Activated T-helper 1 cell treated with Interleukin-2 at 50 U/mL for 16 hours (primary cell): ENCODE measurements at places on chromosomes 16 and 17.

GRCh38 chr17:64254755-64255154, 8.3 kb downstream of the TEX2 start:
- DNase-seq = no peak

DNA sequence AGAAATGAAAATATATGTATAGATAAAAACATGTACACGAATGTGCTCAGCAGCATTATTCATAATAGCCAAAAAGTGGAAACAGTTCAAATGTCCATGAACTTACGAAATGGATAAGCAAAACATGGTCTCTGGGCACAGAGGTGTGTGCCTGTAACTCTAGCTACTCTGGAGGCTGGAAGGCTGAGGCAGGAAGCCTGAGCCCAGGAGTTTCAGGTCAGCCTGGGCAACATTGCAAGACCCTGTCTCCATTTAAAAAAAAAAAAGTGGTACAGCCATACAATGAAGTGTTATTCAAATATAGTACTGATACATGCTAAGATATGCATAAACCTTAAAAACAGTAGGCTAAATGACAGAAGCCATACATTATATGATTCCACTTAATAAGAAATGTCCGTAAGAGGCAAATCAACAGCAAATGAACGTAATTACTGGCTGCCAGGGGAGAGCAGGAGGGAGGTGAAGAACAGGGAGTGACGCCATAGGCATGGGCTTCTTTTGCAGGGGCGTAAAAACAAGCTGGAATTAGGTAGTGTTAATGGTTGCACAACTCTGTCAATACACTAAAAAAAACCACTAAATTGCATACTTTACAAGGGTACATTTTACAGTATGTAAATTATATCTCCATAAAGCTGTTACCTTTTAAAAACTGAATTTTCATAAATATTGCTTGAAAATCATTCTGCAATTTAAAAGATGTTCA, 87.2 kb upstream of the PLEKHM1 start:
- no peak for DNase-seq

GRCh38 chr17:65028545-65028843, 28.0 kb downstream of the GNA13 start:
- DNase-seq = no peak

- DNase-seq = no peak
Measured at GRCh38 chr17:14827396-14827919, 437.7 kb downstream of the PMP22 start.

DNA sequence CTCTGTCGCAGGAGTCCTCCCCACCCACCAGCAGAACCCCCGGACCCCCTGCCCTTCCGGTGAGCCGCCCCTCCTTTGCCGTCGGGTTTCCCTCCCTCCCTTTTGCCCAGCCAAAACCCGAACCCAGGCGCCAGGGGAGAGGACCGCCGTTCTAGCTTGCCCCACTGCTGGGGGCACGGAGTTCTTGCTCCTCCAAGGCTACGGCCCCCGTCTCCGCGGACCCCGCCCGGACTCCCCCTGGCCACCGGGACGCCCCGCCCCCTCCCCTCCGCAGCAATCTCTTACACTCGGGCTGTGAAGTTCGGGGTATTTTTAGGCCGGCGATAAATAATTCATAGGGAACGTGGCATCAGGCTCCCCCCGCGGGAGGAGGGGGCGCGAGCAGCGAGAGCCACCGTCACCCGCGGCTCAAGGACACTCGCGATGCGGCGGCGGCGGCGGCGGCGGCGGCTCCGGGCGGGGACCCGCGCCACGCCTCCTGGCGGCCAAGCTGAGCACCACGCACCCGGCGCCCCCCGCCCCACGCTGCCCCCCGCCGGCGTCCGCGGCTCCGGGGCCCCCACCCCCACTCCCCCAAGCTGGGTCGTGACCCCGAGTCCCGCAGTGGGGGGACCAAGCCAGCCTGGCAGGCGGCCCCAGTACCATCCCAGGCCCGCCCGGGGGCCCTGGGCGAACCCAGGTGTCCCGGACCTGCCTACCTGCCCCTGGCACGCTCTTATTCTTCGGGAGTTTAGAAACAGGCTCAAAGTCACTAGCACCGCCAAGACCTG, at the start of gene GRIN2C:
Gene GRIN2C, minus strand, starts transcription at position 427 of the 770 bp plus-strand sequence. CDS start 4,793 bp downstream, outside the sequence.
- DNase-seq = peak; percentile 17

DNA sequence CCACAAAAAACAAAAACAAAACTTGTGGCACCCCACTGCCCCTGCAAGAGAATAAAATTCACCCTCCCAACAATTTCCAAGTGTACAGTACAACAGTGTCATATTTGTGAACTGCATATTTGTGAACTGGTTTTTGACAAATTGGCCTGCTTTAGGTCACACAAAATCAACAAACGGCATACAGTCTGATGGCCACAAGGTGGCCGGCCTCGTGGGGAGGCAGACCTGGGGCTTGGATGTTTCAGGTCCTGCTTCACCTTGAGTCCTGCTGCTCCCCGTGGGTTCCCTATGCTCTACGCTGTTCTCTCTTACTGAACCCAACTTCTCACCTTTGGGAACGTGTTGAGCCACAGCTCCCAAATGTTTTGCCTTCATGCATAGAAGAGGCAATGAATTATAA, 102.2 kb downstream of the CDK5R1 start:
- DNase-seq = no peak

- DNase-seq = no peak
Measured at GRCh38 chr16:77686385-77686784, 35.9 kb upstream of the NUDT7 start.

DNA sequence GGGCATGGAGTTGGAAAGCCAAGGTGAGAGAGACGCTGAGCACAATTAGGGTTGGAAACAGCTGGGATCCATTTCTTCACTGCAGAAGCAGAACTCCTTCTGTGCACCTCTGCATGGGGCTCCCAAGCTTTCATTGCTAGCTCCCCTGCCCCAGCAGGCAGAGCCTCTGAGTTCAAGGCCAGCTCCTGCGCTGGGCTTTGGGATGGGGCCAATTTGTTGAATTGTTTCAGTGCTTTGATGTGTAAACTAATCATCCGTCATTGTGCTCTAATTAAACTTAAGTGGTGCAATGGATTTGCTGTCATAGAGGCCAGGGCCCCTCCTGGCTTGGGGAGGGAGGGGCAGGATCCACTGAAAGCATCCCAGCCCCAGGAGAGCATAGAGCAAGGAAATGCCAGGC, 13.5 kb upstream of the LYRM9 start:
- DNase-seq = no peak

- DNase-seq = no peak
Measured at GRCh38 chr17:17363638-17364337, 60.6 kb downstream of the NT5M start.

- no peak for DNase-seq
Measured at GRCh38 chr17:32335046-32335445, 6.9 kb downstream of the C17orf75 start.

GRCh38 chr16:77273815-77274214, 74.6 kb downstream of the SYCE1L start:
- DNase-seq = no peak

DNA sequence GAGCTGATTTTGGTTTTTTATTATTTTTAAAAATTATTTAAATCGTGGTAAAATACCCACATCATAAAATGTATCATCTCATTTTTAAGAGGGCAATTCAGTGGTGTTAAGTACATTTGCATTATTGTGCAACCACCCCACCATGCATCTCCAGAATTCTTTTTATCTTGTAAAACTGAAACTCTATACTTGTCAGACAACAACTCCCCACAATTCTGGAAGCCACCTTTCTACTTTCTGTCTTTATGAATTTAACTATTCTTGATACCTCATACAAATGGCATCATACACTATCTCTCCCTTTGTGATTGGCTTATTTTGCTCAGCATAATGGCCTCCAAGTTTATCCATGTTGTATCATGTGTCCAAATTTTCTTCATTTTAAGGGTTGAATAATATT, 97.9 kb downstream of the HS3ST3B1 start:
- DNase-seq = no peak

GRCh38 chr17:19928299-19928698, 49.3 kb downstream of the AKAP10 start:
- DNase-seq = no peak

DNA sequence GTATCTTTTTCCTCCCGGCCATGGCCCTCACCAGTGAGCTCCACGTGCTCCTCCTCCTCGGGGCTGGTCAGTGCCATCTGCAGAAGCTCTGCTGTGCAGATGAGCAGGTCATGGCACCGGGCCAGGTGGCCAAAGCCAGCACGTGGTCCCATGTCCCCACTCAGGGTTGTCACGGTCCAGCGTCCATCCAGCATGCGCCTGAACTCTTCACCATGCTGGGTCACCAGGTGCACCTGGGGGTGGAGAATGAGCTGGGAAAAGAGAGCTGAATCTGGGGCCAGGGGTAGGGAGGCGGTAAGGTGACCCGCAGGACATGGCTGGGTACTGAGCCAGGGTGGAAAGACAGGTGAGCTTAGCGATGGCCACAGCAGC, 1.3 kb downstream of the DHX58 start:
- no peak for DNase-seq

DNA sequence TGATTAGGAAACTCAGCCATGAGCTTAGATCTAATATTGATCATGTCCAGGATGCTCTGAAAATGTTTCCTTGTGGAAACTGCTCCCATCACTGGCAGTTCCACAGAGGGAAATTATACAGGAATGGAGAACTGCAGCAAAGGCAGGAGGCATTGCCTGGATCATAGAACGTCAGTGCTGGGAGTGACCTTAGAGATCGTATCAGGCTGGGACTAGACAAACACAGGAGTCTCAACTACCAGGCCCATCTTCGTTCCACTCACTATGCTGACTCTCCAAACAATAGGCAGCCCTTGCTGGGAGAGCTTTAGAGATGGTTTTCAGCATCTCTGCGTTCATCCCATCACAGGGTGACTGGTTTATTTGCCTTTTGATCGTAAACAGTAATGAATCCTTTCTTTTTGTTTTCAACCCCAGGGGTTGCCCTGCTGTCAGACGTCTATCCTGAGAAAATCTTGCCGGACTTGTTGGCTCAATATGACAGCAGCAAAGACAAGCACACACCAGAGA, 130.3 kb downstream of the TANGO6 start:
- no peak for DNase-seq

DNA sequence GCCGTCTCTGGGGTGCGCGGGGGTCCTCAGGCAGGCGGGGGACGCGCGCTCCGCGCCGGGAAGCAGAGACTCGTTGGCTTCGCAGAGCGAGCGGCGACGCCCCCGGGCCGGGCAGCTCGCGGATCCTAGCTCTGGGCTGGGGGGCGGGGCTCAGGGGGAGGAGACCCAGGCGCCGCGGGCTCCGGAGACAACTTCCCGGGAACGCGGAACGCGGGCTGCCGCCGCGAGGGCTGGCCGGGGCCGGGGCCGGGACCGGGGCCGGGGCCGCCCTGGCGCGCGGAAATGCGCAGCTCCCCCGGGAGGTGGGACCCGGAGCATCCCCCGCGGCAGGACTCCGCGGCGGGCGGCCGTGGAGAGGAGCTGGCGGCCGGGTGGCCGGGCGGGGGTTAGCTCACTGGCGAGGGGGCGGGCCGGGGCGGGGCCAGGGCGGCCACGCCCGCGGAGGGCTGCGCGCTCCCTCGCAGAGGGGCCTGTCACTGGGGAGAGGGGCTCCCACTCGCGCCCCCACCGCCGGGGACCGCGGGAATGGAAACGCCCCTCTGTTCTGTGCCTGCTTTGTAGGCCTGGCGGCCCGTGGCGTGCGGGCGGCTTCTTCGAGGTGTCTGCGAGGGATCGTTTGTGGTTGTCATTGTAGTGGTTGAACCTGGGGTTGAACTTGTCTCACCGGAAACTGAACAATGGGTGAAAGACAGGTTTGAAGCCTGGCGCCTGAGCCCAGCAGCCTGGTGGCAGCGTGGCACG, at the start of gene GAS7:
Gene GAS7, minus strand, starts transcription at position 98 of the 741 bp plus-strand sequence.
- DNase-seq = peak; percentile 8

GRCh38 chr17:19747829-19748806, at the start of gene ALDH3A1:
Gene ALDH3A1 (minus strand): TSS chr17:19748298. CDS start chr17:19745129, 3,169 bp downstream.
- DNase-seq = no peak

GRCh38 chr17:42845918-42846593, 1.7 kb downstream of the AOC2 start:
- DNase-seq = no peak

- DNase-seq = no peak
Measured at GRCh38 chr17:55883149-55883548, 132.3 kb downstream of the PCTP start.

GRCh38 chr17:59266745-59267144, 46.4 kb downstream of the GDPD1 start:
- DNase-seq = no peak

DNA sequence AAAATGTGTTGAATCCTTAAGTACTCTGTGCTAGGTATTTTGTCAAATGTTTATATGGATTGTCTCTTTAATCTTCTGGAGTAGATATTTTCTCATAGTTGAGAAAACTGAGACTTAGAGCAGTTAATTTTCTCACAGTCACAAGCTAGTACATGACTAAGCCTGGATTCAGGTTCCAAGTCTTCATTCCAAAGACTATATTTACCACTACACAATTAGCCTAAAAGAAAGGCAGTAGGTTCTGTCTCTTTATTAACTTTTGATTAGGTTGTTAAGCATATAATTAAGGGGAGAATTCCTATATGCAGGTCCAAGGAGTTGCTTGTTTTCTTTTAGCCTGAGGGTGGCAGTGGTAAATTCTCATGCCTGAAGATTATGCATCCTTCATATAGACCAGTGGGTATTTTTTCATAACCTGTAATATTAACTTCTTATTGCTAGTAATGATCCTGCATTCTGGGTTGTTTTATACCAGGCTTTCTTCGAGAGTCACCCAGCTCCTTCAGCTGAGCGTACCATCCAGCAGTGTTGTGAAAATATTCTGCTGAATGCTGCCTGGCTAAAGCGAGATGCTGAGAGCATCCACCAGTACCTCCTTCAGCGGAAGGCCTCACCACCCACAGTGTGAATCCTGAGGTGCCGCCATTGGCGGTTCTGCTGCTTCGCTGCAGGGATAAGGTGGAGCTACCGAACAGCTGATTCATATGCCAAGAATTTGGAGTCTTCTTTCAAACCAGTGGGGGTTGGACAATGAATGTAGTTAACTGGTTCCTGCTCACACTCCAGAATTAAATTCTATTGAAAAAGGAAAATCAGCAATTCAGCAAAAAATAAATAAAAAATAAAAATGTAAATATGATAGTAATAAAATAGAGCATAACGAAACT, 28.2 kb upstream of the KPNB1 start:
- no peak for DNase-seq

DNA sequence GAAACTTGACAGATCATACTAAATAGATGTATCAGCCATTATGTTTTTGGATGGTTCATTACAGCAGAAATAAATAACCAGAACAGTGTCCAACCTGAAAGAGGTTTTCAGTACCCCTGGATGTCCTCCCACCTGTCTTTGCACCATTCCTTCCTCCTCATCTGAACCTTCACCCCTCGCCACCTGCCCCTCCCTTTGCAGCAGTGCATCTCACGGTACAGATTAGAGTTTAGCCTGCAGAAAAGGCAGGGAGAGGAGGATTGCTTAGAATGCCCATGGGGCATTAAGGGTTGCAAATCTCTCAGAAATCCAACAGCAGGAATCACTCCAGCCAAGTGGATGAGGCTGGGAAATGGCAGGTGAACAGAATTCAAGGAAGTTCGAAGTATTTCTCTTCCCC, 155.0 kb downstream of the HS3ST2 start:
- DNase-seq = no peak

DNA sequence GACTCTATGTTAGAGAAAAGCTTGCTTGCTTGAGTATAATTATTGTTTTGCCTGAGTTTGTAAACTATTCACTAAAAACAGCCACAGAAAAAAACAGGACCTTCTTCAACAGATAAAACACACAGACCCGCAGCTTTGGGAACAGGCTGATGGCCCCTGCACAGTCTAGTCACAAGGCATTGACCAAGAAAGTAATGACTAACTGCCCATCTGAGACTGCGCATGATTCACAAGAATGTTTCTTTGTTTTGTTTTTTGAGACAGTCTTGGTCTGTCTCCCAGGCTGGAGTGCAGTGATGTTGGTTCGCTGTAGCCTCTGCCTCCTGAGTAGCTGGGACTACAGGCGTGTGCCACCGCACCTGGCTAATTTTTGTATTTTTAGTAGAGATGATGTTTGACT, 2.8 kb upstream of the ZKSCAN2 start:
- DNase-seq = no peak

GRCh38 chr17:36501963-36502362, 15.5 kb downstream of the ZNHIT3 start:
- no peak for DNase-seq
